ENCODE measurements at places on chromosomes 12 and 14. TPM values are rescaled to one million over a fixed set of nuclear protein-coding genes. Genes with fewer than 3 reads are reported as not detected.

DNA sequence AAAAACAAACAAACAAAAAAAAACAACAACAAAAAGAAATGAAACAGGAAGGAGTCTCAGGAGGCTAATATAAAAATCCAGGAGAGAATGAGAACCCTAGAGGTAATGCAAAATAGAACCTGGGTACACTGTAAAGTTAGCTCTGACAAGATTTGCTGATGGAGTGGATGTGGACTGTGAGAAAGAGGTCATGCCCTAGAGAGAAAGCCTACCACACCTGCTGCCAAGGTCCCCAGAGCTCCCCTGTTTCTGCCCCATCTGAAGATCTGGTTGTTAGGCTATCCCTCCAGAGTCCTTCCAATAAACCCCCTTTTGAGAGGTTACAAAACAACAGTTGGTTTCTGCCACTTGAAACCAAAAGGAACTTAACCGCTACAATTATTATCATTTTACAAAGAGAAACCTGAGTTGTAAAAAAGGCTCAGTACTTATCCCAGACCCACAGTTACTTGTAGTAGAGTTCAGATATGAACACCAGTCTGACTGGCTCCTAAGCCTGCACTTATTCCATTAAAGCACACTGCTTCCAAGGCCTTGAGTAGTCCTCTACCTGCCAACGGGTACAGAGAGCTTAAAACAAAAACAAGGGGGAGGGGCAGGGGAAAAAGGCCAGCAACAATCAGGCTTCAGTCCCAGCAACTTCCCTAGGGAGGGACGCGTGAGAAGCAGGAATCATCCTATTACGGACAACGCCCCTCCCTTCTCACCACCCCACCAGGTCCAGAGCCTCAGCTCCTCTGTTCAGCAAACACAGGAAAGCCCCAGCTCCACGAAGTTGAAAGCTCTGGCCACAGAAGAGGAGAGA, 27.7 kb downstream of the PPP1R13B start:
- no peak overlapping the region for H3K27ac ChIP-seq
- no peak overlapping the region for H3K4me3 ChIP-seq
- H3K27me3 ChIP-seq: peaks cover 3% of the 10 kb centered on the region
- H3K36me3 ChIP-seq: no peaks in the 10 kb centered on the region

- peaks cover 3% of the 10 kb centered on the region for H3K27me3 ChIP-seq
- H3K4me3 ChIP-seq: no peak overlapping the region
- DNase-seq: no peak
- H3K27ac ChIP-seq: no peak overlapping the region
- H3K36me3 ChIP-seq: no peaks in the 10 kb centered on the region
- H3K4me1 ChIP-seq: no peaks in the 10 kb centered on the region
These were observed 378.0 kb downstream of the TMEM121 start for GRCh38 chr14:105904379-105904778.

DNA sequence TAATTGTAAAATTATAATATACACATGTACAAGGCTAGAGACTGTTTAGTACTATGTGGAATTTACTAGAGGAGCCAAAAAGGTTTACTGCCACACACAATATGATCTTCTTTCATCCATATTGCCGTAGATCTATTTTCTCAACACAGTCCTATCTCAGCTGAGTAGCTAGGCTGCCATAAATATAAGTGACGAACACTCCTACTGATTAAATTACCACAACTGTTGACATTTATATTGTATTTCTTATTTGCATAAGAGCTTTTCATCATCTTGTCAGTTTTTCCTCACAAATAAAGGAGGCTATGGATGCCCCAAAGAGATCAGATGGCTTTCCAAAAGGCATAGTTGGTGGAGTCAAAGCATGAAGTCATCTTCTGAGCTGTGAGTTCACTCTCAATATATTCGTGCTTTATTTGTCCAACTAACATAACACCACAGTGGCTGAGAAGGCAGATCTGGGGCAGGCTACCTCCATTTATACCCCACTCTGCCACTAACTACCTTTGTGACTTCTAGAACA, 78.6 kb downstream of the CCDC59 start:
- H3K4me1 ChIP-seq: no peaks in the 10 kb centered on the region
- H3K27me3 ChIP-seq: no peaks in the 10 kb centered on the region
- H3K27ac ChIP-seq: no peak overlapping the region
- DNase-seq: no peak
- H3K36me3 ChIP-seq: no peaks in the 10 kb centered on the region

DNA sequence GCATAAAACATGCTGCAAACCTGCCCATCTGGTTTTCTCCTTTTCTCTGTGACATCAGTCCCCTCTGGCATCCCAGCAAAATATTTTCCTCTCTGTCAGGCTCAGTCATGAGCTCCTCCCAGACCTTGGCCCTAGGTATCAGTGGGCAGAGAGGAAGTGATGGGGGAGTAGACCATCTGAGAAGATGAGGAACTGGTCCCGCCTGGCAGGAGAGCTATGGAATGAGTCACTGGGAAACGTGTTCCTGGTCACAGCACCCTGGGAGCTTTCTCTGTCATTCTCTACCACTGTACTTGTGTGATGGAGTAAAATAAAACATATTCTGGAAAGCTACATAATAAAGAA, 5.0 kb upstream of the SRSF9 start:
- no peaks in the 10 kb centered on the region for H3K27me3 ChIP-seq
- H3K4me3 ChIP-seq: no peak overlapping the region
- peaks cover 9% of the 10 kb centered on the region for H3K4me1 ChIP-seq
- H3K27ac ChIP-seq: no peak overlapping the region
- H3K36me3 ChIP-seq: no peaks in the 10 kb centered on the region

The KRT82 gene
- total RNA-seq: 0.05 TPM

The LPAR5 gene
- total RNA-seq: 2.4 TPM

All from thymus (tissue), 14 donors.